Activated CD4-positive, alpha-beta T cell treated with anti-CD3 and anti-CD28 coated beads, Interleukin-2, amount 50 U/mL, for 24 hours (primary cell): ENCODE measurements at places on chromosomes 3 and 15.

DNA sequence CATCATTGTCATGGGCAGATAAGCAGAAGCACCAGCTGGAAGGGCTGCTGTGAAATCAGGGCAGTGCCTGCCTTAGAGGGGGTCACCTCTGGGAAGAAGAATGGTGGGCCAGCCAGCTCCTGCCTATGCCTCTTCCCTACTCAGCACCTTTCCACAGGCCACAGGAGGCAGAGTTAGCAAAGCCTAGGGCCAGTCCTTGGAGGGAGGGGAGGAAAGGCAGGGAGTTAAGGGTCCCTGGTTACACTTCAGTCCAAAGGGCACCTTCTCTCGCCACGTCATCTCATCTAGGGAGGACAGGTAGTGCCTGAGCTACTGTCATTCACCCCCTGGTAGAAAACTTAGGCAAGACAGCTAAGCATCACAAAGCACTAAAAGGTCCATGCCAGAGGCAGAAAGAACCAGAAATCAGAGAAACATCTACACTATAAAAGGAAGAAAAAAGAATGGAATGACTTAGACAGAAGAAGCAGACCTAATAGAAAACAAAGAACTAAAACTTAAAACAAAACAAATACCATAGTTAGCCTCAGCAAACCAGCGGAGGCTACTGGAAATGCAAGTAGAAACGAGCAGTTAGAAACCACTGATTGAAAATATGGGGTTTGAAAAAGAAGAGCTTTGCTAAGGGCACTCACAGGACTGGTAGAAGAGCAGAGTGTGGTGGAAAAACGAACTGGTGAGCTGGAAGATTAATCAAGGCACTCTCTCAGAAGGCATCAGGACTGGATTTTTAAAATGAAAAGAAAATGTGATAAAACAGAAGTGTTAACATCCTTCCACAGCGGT, 84.2 kb downstream of the OSBPL10 start:
- DNase-seq, result no peak

GRCh38 chr3:120028271-120029047, 65.8 kb downstream of the GSK3B start:
- DNase-seq, result no peak

DNA sequence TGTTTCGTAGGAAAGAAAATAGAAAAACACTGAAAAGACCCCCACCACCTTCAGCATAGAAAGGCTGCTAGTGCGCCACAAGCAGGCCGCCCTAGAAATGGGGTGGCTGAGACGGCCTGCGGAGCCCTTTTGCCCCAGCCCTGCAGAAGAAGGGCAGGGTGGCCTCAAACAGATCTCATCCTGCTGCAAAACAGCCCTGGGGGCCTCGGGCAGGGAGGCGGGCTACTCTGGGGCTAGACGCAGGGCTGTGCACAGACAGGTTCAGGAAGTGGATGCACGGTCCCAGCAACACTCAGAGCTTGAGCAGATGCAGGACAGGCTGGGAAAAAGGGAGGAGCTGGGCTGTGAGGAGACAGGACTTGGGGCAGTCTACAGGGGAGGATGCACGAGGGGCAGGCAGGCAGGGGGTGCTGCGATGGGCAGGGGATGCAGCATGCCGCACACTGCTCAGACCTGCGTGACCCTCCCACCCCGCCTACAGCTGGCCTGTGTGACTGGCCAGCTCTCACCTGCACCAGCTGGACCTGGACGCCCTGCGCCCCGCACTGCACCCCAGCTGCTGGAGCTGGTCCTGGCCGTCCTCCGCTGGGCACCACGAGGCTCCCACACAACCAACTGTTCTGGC, 34.3 kb downstream of the ZXDC start:
- no peak for DNase-seq

DNA sequence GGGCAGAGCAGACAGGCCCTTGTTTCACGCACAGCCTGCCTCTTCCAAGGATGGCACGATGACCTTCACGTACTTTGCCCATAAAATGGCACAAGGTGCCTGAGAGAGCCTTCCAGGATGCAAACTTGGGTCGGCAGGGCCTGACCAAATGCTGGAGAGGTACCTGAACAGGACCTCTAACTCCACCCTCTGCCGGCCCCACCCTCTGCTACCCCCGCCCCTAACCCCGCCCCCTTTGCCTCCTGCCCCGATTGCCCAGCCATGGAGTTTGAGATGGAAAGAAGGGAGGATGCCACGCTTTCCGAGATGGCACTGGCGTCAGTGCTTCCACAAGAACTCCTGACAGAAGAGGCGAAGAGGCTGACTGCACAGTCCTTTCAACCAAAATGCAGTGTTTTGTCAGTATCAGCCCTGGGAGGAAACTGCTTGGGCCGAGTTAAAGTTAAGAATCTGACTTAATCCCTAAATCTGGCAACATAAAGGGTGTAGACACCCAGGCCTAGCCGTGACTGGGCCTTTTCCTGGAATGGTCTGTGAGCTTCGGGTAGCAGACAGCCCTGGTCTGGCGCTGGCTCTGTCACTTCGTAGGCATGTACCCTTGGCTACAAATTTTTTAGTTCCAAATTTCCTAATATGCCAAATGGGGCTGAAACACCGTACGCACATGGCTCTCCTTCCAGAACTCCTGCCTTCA, 230.3 kb upstream of the RGMA start:
- DNase-seq, result no peak

GRCh38 chr3:128679338-128679737, 28.7 kb upstream of the RPN1 start:
- DNase-seq, result no peak

- DNase-seq, result no peak
Measured at GRCh38 chr3:190333961-190334360, 11.7 kb upstream of the CLDN1 start.

DNA sequence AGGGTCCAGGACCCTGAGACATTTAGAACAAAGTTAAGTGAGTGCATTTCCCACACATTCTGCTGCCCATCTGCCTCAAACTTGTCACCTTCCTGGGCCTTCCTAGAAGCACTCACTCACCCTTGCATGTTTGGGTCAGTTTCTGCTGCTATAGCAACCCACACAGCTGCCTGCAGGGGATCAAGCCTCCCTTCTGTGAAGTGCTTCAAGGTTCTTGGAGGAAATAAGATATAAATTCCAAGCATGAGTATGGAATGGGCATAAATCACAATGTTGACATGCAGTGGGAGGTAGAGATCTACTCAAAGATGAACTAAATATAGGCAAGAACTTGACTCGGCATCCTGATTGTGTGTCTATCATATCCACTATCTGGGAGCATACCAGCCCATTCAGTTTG, 140.4 kb downstream of the SLC9A9 start:
- no peak for DNase-seq
